Activated naive CD8-positive, alpha-beta T cell treated with anti-CD3 and anti-CD28 coated beads, Interleukin-2, amount 10 ng/mL, durations not matched to agents 7 days and 5 days (primary cell): ENCODE measurements at places on chromosomes 12 and 14. TPM values are rescaled to one million over a fixed set of nuclear protein-coding genes. Genes with fewer than 3 reads are reported as not detected.

DENND5B gene
- 0.33 TPM for total RNA-seq

HOXC4 gene
- 1.2 TPM for total RNA-seq

MANSC4 gene
- not detected for total RNA-seq

TMEM106C gene
- total RNA-seq: 111 TPM

- DNase-seq: no peak
These were observed 1.3 kb downstream of the RAD52 start for GRCh38 chr12:948238-948637.

GRCh38 chr14:71574976-71575375 is 357.3 kb upstream of the RGS6 start:
- DNase-seq: no peak

GRCh38 chr12:47367912-47368537 is 288.3 kb upstream of the AMIGO2 start:
- DNase-seq: no peak

- DNase-seq: no peak
These were observed 8.2 kb downstream of the DMAC2L start for GRCh38 chr14:50320283-50320682.

DNA sequence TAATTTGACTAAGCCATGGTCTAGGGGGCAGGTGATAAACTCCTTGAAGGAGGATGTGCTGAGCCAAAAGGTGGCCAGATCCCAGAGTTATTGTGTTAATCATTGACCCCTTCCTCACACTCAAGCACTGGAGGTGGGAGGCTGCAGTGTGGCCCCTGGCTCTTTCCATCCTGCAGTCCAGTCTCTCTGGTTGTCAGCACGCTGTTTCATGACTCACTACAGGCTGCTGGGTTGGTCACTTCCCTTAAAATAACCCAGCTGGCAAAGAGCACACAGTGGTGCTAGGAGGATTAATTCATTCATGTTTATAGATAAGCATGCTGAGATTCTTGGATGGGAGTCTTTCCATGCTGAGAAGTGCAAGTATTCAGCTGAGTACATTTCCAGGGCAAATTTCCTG is 228.9 kb downstream of the ANO2 start:
- no peak for DNase-seq

GRCh38 chr14:92190768-92191167 is 69.0 kb downstream of the CPSF2 start:
- no peak for DNase-seq

DNA sequence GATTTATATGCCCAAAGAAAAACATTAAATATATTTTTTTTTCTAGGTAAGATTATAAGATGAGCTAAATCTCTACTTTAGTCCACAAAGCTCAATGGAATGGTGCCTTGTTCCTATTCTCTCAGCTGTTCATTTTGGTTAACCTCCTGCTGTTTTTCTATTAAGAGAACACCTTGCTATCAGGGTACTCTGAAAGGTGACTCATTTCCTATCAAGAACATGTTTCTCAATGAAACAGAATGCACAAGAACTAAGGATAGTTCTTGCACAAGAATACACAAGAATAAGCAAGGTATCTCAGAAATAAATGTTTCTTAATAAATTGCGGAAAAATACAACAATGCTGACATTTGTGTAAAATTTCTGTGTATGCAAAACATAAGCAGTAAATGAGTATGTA is 14.1 kb downstream of the ABCD2 start:
- no peak for DNase-seq

- DNase-seq: no peak
These were observed 31.8 kb upstream of the ULK1 start for GRCh38 chr12:131862600-131862993.

- no peak for DNase-seq
These were observed 338.6 kb downstream of the CEP128 start for GRCh38 chr14:80602946-80603345.
